ENCODE measurements at places on chromosomes 12 and 14.

DNA sequence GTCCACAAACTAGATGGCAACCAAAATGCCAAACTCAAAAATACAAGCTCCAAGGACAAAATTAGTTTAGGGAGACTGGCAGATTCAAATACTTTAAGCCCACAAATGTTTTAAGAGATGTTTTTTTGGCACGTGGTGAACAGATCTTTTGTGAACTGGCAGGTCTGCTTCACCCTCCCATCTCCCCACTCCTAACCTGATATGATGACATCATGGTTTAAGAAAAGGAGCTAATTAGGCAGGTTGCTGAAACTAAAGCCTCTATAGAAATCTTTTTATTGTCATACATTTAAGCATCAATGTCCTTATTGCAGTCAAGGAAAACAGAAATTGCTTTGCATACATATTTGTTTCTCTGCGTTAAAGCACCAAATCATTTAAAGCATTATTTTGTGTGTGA lies 5.8 kb downstream of the LRIG3 start:
- no peak for DNase-seq

- DNase-seq: no peak
Observed at GRCh38 chr12:33795536-33795935, 226.8 kb upstream of the ALG10 start.

DNA sequence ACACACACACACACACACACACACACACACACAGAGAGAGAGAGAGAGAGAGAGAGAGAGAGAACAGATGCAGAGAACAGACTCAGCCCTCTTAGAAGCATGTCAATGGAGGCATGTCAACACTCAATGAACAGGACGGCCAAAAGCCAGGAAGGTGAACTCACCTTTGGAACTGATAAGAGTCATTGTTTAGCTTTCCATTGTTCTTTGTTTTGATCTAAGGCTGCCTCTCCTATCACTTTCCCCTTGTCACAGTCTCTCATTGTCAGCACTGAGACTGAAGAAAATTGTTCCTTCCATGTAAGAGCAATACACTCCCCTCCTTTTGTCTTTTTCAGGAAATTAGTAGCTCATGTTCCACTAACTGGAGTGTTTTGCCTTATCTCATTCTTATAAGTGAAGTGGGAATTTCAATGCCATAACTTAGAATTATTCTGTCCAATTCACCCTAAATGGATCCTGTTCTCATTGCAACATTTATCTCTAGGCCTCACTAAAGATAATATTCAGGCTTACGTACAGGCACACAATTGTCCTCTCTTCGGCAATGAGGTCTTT lies 218.0 kb downstream of the DUSP6 start:
- DNase-seq: no peak

DNA sequence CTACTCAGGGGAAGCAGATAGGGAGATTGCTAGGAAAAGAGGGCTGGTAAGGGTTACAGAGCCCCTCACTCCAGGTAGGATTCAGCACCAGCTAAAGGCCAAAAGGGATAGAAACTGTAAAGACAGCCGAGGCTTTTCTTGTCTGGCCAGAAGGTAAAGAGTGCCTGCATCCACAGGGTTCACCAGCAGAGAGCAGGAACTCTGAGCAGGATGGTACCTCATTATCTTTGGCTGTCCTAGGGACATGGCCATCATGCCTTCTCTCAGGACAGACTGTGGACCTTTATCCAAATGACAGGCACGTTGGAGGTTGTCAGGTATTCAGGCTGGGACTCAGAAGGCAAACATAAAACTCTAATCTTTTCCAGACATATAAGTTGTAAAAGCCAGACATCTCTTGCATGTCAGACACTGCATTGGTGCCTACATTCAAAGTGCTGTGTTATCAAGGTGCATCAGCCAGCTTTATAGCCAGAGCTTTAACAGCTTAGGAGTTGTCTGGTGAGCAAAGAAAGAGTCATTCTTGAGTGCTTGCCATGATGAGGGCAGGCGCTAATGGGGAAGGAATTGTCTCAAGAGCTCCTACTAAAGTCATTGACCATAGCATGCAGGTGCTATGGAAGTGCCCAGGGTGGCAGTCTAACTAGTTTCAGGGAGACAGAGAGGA lies 89.5 kb downstream of the PELI2 start:
- no peak for DNase-seq

Data from HL-60 (cell line).